ENCODE measurements at places on chromosomes 3 and 15.

DNA sequence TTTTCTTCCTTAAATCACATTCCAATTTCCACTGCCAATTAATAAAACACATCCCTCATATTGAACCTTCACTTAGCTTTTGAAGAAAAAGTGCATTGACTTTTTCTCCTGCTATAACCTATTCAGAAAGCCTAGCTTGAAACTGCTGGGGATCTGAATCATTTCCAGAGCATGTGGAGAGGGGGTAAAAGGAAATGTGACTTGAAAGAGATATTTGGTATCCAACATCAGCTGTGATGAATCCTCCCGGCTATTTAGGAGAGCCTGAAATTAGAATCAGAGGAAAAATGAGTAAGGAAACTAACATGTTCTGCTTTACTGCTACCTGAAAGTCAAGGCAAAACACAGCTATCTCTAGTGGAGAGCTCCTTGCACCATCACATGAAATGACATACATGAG lies 2.6 kb upstream of the GNB5 start:
- no peak for DNase-seq

DNA sequence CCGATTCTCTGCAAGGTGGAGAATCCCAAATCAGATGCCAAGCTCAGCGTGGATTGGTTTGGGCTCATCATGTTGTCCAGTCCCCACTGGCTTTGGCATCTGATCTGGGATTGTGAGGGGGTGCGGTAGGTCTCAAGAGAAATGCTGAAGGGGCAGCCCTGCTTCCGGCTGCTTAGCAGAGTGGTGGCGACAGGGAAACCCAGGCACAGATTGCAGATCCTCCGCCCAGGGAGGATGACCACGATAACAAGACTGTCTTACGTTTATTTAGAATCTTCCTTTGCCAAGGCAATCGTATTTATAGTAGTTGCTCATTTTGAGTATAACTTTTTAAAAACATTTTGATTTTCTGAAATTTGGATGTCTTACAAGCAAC lies 61.1 kb downstream of the SLC12A8 start:
- no peak for DNase-seq

DNA sequence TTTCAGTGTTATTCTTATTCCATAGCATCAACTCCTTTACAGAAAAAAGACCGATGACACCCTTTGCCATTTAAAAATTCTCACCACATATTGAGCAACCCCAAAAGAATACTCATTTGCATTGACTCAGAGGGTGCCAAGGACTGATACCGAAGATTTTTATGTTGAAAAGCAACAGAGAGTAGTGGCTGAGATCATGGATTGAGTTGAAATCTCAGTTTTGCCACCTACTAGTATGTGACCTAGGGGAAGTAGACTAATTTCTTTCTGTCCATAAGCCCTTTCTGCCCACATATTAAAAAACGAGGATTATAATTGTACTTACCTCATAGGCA lies 313.9 kb upstream of the SATB1 start:
- no peak for DNase-seq

DNA sequence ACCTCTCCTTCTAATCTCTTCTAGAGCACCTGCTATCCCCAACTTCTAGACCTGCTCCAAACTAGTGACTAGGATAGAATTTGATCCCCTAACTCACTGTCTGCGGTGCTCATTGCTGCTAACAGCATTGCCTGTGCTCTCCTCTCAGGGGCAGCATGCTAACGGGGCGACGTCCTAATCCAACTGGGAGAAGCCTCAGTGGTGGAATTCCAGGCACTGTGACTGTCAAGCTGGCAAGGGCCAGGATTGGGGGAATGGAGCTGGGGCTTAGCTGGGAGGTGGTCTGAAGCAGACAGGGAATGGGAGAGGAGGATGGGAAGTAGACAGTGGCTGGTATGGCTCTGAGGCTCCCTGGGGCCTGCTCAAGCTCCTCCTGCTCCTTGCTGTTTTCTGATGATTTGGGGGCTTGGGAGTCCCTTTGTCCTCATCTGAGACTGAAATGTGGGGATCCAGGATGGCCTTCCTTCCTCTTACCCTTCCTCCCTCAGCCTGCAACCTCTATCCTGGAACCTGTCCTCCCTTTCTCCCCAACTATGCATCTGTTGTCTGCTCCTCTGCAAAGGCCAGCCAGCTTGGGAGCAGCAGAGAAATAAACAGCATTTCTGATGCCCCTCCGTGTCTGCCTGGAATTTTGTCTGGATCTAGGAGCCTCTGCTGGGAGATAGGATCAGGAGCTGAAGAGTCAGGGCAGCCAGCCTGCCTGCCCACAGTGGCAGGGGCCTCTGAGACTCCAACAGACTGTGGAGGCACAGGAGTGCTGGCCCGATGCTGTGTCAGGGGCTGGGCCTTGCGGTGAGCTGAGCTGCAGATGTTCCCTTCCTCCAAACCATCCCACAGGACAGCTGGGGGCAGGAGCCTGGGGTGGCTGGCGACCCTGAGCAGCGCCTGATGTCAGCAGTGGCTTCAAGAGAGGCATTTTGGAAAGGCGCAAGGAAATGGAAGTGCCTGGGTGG lies 3.0 kb downstream of the ISLR start:
- DNase-seq = no peak

- DNase-seq = peak; percentile 43
Measured at GRCh38 chr15:68471541-68471940, 39.6 kb upstream of the ITGA11 start.

GRCh38 chr3:110568246-110568645 lies 503.4 kb upstream of the NECTIN3 start:
- peak; percentile 83 for DNase-seq

All from mesenchymal stem cell (in vitro differentiated cells and primary cell).